ENCODE measurements at places on chromosomes 7 and 10. TPM values are rescaled to one million over a fixed set of nuclear protein-coding genes. Genes with fewer than 3 reads are reported as not detected.
A peak's percentile ranks its signal among the peaks of the same experiment; 100 is the strongest.

The SH2D4B gene
- total RNA-seq, result not detected

DNA sequence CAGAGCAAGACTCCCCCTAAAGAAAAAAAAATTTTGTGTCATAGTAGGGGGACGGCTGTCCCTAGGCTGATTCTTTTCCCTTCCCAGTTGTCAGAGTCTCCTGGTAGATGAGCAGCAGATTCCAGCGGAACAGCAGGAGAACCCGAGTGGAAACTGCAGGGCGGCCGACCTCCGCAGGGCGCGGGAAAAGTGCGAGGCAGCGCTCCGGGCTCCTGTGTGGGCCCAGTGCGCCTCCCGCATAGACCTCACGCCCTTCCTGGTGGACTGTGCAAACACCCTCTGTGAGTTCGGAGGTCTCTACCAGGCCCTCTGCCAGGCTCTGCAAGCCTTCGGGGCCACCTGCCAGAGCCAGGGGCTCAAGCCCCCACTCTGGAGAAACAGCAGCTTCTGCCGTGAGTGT, 46.0 kb downstream of the ZAN start:
- no peak overlapping the region for H3K4me3 ChIP-seq
- H3K27ac ChIP-seq, result no peak overlapping the region
- H3K36me3 ChIP-seq, result no peaks in the 10 kb centered on the region
- DNase-seq, result no peak

The DOCK4 gene
- 0.41 TPM for total RNA-seq

The HOXA6 gene
- total RNA-seq, result not detected

The LEP gene
- total RNA-seq, result not detected

GRCh38 chr7:18859318-18859717, 258.1 kb downstream of the TWIST1 start:
- DNase-seq, result no peak
- no peaks in the 10 kb centered on the region for H3K27me3 ChIP-seq
- peak overlapping the region; percentile 86 for H3K27ac ChIP-seq
- H3K4me1 ChIP-seq, result peaks cover 10% of the 10 kb centered on the region
- peaks cover 15% of the 10 kb centered on the region for H3K36me3 ChIP-seq

DNA sequence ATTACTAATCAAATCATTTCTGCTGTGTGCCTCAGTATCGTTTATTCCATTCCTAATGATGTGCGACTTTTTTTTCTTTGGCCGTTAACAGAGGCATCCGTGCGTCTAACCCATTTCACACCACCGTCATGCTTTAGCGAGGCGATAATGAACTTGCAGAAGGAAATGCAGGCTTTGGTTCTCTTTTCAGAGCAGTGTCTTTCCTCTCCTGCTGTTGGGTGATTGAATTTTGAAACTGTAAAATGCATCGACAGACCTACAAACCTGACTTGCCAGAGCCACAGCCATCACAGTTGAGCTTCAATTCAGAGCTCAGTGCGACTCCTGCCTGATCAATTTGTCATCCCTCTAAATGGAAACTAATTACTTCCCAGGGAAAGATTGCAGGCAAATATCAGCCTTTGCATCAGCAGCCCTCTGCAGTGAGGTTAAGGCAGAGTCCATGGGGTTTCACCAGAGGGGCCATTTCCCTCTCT, 486.0 kb upstream of the GALNT17 start:
- H3K36me3 ChIP-seq, result no peaks in the 10 kb centered on the region
- peaks cover 18% of the 10 kb centered on the region for H3K4me1 ChIP-seq
- peaks cover 14% of the 10 kb centered on the region for H3K27me3 ChIP-seq
- no peak for DNase-seq
- H3K27ac ChIP-seq, result no peak overlapping the region

- H3K4me3 ChIP-seq, result no peak overlapping the region
- no peaks in the 10 kb centered on the region for H3K4me1 ChIP-seq
- no peak overlapping the region for H3K27ac ChIP-seq
- no peaks in the 10 kb centered on the region for H3K27me3 ChIP-seq
These were observed 262.9 kb downstream of the TCERG1L start for GRCh38 chr10:131048606-131049005.

The RAMP3 gene
- total RNA-seq, result 0.14 TPM

DNA sequence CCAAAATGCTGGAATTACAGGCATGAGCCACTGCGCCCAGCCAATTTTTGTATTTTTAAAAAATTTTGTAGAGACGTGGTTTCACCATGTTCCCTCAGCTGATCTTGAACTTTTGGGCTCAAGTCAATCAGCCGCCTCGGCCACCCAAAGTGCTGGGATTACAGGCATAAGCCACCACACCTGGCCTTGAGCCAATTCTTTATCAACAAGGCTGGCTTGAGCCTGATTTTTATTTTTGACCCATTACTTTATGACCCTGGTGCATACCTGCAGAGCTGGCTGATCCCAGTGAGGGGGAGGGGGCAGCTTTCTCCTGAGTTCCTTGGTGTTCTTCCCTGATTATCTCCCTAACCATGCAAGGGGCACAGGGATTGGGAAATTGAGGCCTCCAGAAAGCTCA, 15.8 kb upstream of the CPA1 start:
- DNase-seq, result no peak
- H3K4me1 ChIP-seq, result peaks cover 26% of the 10 kb centered on the region
- no peak overlapping the region for H3K4me3 ChIP-seq
- no peaks in the 10 kb centered on the region for H3K36me3 ChIP-seq
- H3K27me3 ChIP-seq, result no peaks in the 10 kb centered on the region

- H3K4me3 ChIP-seq, result no peak overlapping the region
- no peak overlapping the region for H3K27ac ChIP-seq
- no peaks in the 10 kb centered on the region for H3K27me3 ChIP-seq
- no peak for DNase-seq
- H3K4me1 ChIP-seq, result no peaks in the 10 kb centered on the region
- peaks cover 44% of the 10 kb centered on the region for H3K36me3 ChIP-seq
These were observed 19.5 kb downstream of the ZNF398 start for GRCh38 chr7:149166630-149167352.

The VGF gene
- 0.41 TPM for total RNA-seq

The PEX1 gene
- 15.1 TPM for total RNA-seq

- H3K27ac ChIP-seq, result peak overlapping the region; percentile 66
- peaks cover 60% of the 10 kb centered on the region for H3K4me1 ChIP-seq
- H3K4me3 ChIP-seq, result no peak overlapping the region
These were observed 257.6 kb downstream of the GATA3 start for GRCh38 chr10:8312079-8312478.

The GRID2IP gene
- total RNA-seq, result 0.18 TPM

The SRRM3 gene
- total RNA-seq, result 0.11 TPM

DNA sequence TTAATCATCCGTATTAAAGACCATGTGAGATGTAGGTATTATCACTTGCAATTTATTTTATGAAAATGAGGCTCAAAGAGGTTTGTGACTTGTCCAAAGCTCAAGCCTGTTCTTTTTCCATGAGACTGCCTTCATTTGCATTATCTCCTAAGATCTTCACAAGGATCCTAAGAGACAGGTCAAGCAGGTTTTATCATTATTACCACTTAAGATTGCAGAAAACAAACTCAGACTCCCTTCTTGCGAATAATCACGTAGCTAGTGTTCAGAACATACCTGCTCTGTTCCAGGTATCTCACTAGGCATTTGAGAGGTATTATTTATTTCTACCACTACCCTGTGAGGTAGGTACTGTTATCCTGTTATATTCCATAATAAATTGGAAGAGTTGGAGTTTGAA, 64.8 kb downstream of the ZNRF2 start:
- H3K36me3 ChIP-seq, result peaks cover 2% of the 10 kb centered on the region
- DNase-seq, result no peak
- H3K4me1 ChIP-seq, result peaks cover 58% of the 10 kb centered on the region

DNA sequence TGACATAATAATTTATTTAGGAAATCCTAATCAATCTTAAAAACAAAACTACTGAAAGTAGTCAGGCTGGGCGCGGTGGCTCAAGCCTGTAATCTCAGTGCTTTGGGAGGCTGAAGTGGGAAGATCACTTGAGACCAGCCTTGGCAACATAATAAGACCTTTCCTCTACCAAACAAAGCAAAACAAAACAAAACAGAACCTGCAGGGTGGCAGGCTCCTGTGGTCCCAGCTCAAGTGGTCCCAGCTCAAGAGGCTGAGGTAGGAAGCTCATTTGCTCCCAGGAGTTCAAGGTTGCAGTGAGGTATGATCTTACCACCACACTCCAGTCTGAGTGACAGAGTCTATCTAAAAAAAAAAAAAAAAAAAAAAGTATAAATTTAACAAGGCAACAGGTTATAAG, 748.0 kb downstream of the CNTNAP2 start:
- H3K27me3 ChIP-seq, result no peaks in the 10 kb centered on the region
- no peak overlapping the region for H3K4me3 ChIP-seq
- no peak for DNase-seq
- no peak overlapping the region for H3K27ac ChIP-seq

GRCh38 chr10:33350041-33350440, 15.6 kb upstream of the NRP1 start:
- no peaks in the 10 kb centered on the region for H3K36me3 ChIP-seq
- peaks cover 21% of the 10 kb centered on the region for H3K27me3 ChIP-seq
- DNase-seq, result no peak
- no peaks in the 10 kb centered on the region for H3K4me1 ChIP-seq

DNA sequence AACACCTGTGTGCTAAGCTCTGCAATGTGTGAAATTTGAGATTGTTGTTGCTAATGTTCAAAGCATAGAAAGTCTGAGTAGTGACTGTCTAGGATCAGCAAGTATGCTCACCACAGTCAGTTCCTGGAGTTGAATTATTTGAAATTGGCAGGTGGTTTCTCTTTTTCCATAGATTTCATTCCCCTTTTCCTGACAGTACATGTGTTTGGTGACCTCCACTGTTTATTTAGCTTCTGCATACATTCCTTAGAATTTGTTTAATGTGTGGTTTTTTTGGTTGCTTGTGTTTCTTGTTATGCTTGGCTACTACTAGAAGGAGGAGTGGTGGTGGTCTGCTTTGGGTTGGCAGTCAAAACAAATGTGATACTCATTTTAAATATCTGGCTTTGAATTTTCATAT, 52.3 kb downstream of the FOXP2 start:
- no peak overlapping the region for H3K27ac ChIP-seq
- H3K36me3 ChIP-seq, result no peaks in the 10 kb centered on the region
- no peaks in the 10 kb centered on the region for H3K27me3 ChIP-seq
- H3K4me1 ChIP-seq, result peaks cover 2% of the 10 kb centered on the region
- no peak for DNase-seq
- H3K4me3 ChIP-seq, result no peak overlapping the region

DNA sequence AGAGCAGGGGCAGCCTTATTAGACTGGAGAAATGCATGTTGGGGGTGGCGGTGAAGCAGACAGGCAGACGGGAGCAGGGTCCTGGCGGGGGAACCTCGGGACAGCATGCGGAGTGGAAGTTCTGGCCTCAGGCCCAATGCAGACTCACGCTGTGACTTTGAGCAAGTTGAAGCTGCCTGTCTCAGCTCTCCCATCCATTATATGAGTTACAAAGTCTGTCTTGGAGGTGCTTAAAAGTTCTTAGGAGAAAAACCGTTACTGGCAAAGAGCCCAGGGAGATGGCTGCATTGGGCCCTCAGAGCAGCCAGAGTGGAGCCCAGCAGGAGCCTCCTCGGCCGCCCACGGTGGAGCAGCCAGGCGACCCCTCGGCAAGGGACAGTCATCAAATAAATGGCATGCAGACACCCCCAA, 509.5 kb downstream of the PLXNA4 start:
- H3K4me3 ChIP-seq, result no peak overlapping the region
- no peaks in the 10 kb centered on the region for H3K4me1 ChIP-seq
- no peaks in the 10 kb centered on the region for H3K27me3 ChIP-seq
- no peak overlapping the region for H3K27ac ChIP-seq

DNA sequence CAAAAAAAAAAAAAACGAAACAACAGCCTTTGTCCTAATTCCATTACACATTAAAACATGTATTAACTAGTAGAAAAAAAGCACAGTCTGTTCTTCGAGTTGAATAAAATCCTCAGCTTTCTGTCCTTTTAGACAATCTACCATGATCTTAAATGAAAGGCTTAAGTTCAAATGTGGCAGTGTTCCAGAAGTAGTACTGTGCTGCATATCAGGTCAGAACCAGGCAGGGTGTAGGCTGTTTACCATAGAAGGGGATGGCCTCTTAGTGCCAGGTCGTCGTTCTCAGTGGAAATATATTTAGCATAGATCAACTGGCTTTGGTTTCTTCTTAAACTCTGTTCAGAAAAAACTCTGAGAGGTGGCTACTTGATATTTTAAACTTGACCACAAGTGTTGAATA, 612.0 kb downstream of the CNTNAP2 start:
- no peak for DNase-seq
- no peaks in the 10 kb centered on the region for H3K27me3 ChIP-seq
- no peaks in the 10 kb centered on the region for H3K4me1 ChIP-seq

DNA sequence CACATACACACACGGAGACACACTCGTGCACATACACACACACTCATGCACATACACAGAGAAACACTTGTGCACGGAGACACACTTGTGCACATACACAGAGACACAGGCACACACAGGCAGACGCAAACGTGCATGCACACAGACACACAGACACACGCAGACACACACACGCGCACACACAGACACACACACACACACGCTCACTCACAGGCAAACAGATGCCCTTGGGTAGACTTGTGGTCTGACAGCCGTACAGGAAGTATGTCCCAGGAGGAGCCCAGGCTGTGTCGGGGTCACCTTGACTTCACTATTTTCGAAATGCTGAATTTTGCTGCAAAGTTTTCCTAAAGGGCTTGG, 538.0 kb downstream of the DNAJB6 start:
- H3K36me3 ChIP-seq, result no peaks in the 10 kb centered on the region
- no peak for DNase-seq
- no peak overlapping the region for H3K27ac ChIP-seq

DNA sequence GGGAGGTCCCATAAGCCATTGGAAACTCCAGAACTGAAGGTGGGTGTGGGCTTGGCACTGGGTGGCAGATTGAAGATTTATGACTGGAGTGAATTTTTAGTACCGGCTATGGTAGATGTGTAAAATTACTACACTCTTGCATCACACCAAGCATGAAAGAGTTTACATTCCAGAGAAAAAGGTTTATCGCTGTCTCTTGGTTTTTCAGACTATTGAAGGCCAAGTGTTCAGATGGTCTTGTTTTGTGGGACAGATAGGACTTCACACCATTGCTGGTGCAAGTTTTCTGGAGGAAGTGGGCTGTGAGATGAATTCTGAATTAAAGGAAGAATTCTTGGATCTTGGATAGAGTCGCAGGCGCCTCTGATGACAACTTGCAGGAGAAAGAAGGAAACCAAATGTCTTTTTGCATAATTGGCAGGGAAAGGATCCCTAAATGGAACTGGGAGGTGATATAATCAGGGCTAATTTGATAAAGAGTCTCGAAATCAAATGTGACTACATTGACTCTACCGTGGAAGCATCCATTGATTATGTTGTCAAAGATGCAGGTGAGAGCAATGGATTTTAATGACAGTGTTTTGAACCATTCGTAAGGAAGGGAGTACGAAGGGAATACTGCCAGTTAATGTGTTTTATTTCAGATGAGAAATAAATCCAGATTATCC, 14.2 kb upstream of the NMT2 start:
- peaks cover 33% of the 10 kb centered on the region for H3K4me1 ChIP-seq
- no peak overlapping the region for H3K4me3 ChIP-seq
- DNase-seq, result no peak

The MBL2 gene
- not detected for total RNA-seq

The BMS1 gene
- 31.8 TPM for total RNA-seq

- no peaks in the 10 kb centered on the region for H3K36me3 ChIP-seq
- no peaks in the 10 kb centered on the region for H3K4me1 ChIP-seq
- DNase-seq, result no peak
These were observed 109.4 kb downstream of the SUGCT start for GRCh38 chr7:40244226-40244625.

The NODAL gene
- total RNA-seq, result not detected

GRCh38 chr10:98055841-98056516, 25.6 kb upstream of the CRTAC1 start:
- no peak for DNase-seq
- no peaks in the 10 kb centered on the region for H3K4me1 ChIP-seq
- no peak overlapping the region for H3K4me3 ChIP-seq
- H3K36me3 ChIP-seq, result no peaks in the 10 kb centered on the region
- H3K27me3 ChIP-seq, result peaks cover 4% of the 10 kb centered on the region

The PRKCQ gene
- total RNA-seq, result 40.8 TPM

The C7orf33 gene
- total RNA-seq, result not detected

Data from activated T-helper 2 cell treated with anti-CD3 and anti-CD28 coated beads, Interferon-gamma antibody, Interleukin-2, Interleukin-4, amounts not matched to agents 10 μg/mL and 5 μg/mL and 100 μg/mL, durations not matched to agents 14 hours and 24 hours and 36 hours (primary cell).